ENCODE measurements at places on chromosomes 2 and 18.

GRCh38 chr18:48897531-48897930, 53.2 kb downstream of the SMAD7 start:
- no peak for DNase-seq

DNA sequence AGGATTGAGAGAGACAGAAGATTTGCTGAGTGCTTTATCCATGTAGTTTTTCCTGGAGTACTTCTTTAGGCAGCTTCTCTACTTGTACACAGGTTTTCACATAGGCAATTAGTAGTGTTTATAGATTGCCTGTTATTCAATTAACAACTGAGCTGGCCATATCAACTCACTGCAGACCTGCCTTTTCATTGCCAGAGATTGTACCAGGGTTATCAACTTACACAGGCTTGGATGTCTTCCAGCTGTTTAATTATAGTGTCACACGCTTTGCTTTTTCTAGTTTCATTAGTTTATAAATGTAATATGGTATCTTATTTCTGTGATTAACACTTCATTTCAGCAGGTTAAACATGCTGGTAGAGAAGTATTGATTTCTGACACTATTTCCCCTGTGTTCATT, 125.9 kb downstream of the GPD2 start:
- no peak for DNase-seq

DNA sequence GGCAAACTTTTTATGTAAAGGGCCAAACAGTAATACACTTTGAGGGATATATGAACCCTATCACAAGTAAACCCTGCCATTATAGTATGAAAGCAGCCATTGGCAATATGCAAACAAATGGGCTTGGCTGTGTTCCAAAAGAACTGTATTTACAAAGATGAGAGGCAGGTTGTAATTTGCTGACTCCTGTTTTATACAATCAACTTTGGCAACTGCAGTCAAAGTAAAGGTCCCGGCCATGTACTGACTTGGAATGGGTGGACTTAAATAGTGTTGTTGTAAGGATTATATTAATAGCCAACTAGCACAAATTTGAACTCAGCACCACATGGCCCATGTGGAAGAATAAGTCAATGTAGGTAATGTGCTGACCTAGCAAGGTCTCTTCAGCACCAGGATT, 223.4 kb downstream of the WDPCP start:
- peak; percentile 82 for DNase-seq

GRCh38 chr2:216341121-216341520, 31.2 kb downstream of the MARCHF4 start:
- no peak for DNase-seq

- DNase-seq = peak; percentile 99
These were observed 37.8 kb upstream of the CCDC150 start for GRCh38 chr2:196601430-196602306.

DNA sequence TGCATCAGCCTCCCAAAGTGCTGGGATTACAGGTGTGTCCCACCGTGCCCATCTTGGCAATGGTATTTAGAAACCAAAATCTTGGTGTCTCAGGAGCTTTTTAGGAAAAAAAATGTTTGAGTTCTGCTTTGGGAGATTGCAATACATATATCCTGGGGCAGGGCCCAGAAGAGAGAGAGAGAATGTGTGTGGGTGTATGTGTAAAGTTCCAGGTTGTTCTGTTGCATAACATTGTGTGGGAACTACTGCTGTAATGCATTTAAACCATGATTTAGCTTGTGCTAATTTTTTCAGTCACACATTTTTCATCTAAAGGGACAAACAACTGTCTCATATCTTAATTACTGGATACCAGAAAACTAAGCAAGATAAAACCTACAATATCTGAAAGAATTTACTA, 70.8 kb upstream of the NABP1 start:
- DNase-seq = no peak

GRCh38 chr2:218671654-218672566, at the start of the genes RNF25 and STK36:
Gene RNF25, minus strand, starts transcription at chr2:218672002. Its CDS starts 32 bp downstream, at chr2:218671970.
Gene STK36, plus strand, starts transcription at chr2:218672086. Its CDS starts 744 bp downstream, at chr2:218672830.
- DNase-seq = peak; percentile 92

DNA sequence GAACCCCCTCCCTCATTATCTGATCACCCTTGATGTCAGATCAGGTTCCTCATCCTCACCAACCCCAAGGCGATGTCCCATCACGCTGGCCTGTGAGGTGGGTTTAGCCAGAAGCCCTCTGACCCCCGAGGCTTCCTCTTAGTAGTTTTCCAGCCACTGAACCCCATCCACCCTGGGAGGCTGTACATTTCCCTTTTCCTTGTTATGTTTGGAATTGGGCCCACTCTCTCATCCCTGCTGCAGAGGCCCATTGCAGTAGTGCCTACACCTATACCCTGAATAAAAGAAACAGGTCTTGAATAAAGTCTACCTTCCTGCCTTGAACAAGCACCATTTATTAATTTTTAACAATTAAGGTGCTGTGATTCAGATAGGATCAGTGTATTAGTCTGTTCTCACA, 80.1 kb downstream of the NCAPH start:
- DNase-seq = no peak

DNA sequence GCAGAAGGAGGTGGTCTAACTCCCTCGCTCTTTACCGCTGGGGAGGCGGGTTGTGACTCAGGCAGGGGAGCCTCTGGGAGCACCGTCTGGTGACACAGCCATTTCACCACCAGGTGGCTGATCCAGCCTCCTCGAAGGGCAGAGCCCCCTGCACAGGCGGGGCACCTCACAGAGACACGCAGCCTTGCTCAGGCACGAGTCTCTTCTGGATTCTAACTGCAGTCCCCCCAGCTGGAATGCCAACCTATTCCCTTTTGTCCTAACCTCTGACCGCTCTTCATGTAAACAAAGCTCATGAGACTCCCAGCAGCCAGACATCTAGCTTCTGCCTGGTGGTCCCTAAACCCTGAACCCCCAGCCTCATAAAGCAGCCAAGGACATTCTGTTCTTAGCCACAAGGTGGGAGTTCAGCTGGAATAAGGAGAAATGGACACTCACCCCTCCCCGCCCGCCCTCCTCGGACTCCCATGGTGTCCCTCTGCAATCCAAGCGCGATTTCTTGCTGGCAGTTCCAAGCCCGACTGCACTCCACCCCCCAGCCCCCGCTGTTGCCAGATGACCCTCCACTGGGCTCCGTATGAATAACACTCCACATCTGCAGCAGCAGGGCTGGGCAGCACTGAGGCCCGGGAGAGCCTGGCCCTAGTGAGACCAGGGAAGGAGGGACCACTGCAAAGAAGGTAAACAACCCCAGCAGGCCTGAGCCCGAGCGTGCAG, 84.3 kb downstream of the TNS1 start:
- no peak for DNase-seq

GRCh38 chr2:30789670-30790210, 17.5 kb downstream of the CAPN13 start:
- no peak for DNase-seq
